ENCODE measurements at places on chromosomes 11 and 22. TPM values are rescaled to one million over a fixed set of nuclear protein-coding genes. Genes with fewer than 3 reads are reported as not detected.

Gene PLEKHB1
- 0.55 TPM for total RNA-seq

Gene MYOD1
- not detected for total RNA-seq

Gene LSP1
- 1.2 TPM for total RNA-seq

Gene RIMBP3C
- total RNA-seq, result 0.26 TPM

Gene POU2AF1
- total RNA-seq, result not detected

Gene DEUP1
- total RNA-seq, result not detected

Gene EXT2
- 61.7 TPM for total RNA-seq

Gene MAP6
- 1.7 TPM for total RNA-seq

Gene OR2AT4
- not detected for total RNA-seq

Gene B3GAT1
- total RNA-seq, result not detected

Gene ZBTB3
- 0.97 TPM for total RNA-seq

Gene CTSW
- total RNA-seq, result not detected

Gene SSTR3
- total RNA-seq, result not detected

Gene AQP11
- total RNA-seq, result 2.3 TPM

Gene FAM180B
- total RNA-seq, result not detected

Gene TRIM49B
- total RNA-seq, result not detected

Gene GPHA2
- not detected for total RNA-seq
